ENCODE measurements at places on chromosomes 16 and 17. TPM values are rescaled to one million over a fixed set of nuclear protein-coding genes. Genes with fewer than 3 reads are reported as not detected.

The CKLF gene
- total RNA-seq = 23.4 TPM

The ADAD2 gene
- total RNA-seq = not detected

GRCh38 chr17:57643062-57643461 lies 102.0 kb downstream of the CCDC182 start:
- DNase-seq = no peak

- DNase-seq = no peak
Measured at GRCh38 chr17:49987290-49987585, 7.8 kb downstream of the DLX3 start.

GRCh38 chr17:82930924-82931698 lies 91.3 kb upstream of the ZNF750 start:
- no peak for DNase-seq

- no peak for DNase-seq
Measured at GRCh38 chr17:10166176-10166935, 32.0 kb downstream of the GAS7 start.

GRCh38 chr16:1997494-1998359 lies 8.0 kb downstream of the SYNGR3 start:
- no peak for DNase-seq
